Inflammatory macrophage (primary cell): ENCODE measurements at places on chromosomes 11 and 22.
A peak's percentile ranks its signal among the peaks of the same experiment; 100 is the strongest.

- DNase-seq = peak; percentile 25
Measured at GRCh38 chr11:83192606-83193245, 786 bp upstream of the ANKRD42 start.

DNA sequence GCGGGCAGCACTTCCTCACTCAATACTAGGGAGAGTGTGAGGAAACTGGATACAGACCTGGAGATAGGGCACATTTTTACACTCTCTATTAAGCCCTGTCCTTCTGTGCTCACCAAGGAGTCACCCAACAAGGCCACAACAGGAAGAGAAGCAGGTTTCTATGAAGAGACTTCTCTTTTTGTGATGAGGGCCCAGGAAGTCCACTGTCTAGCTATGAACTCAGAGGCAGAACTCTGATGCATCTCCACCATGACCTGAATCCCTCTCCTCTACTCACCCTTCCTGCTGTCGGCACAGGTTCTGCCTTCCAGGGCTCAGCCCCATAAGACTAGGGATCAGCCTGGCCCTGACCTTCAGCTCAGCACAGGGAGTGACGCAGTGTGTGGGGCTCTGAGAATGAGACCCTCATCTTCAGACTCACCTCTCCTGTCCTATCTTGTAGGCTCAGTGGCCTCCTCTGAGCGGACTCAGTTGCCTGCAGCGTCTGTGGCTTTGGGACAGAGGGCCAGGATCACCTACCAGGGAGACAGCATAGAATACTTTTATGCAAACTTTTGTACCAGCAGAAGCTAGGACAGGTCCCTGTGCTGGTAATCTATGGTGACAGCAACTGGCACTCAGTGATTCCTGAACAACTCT is 49.3 kb upstream of the IGLL5 start:
- DNase-seq = peak; percentile 54

DNA sequence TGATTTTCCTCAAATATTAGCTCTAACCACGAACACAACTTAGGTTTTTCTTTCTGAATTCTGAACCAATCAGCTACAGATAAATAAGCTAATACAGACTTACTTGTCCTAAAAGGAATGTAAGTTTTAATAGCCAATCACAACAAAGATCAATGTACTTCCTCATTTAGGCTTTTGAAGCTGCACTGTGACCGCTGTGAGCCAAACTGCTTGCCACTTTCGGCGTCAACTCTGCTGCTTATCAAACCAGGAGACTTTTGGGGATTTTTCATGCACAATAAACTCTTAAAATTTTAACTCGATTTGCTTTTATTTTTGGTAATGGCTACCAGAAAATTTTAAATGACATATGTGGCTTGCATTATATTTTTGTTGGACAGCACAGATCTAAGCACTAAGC is 92.5 kb downstream of the TMPRSS5 start:
- peak; percentile 34 for DNase-seq

GRCh38 chr22:20964799-20965103 is 2.3 kb upstream of the AIFM3 start:
- no peak for DNase-seq

DNA sequence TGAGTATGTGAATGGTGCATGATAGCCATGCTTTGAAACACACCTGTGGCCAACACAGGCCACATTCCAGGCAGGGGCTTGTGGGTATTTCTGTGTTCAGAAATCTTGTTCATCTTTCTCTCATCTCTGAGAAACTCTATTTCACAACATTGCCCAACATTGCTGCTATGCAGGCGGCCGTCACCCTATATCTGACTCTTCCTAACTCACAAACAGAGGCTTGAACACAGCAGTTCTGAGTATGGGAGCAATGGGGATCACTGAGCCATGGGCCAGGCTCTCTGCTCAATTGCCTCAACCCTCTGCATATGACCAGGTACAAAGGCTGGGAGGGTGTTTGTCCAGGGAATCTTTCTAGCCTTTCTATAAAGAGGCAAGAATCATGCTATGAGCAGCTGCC is 259.9 kb downstream of the BUD13 start:
- no peak for DNase-seq
